ENCODE measurements at places on chromosomes 12 and 14.

DNA sequence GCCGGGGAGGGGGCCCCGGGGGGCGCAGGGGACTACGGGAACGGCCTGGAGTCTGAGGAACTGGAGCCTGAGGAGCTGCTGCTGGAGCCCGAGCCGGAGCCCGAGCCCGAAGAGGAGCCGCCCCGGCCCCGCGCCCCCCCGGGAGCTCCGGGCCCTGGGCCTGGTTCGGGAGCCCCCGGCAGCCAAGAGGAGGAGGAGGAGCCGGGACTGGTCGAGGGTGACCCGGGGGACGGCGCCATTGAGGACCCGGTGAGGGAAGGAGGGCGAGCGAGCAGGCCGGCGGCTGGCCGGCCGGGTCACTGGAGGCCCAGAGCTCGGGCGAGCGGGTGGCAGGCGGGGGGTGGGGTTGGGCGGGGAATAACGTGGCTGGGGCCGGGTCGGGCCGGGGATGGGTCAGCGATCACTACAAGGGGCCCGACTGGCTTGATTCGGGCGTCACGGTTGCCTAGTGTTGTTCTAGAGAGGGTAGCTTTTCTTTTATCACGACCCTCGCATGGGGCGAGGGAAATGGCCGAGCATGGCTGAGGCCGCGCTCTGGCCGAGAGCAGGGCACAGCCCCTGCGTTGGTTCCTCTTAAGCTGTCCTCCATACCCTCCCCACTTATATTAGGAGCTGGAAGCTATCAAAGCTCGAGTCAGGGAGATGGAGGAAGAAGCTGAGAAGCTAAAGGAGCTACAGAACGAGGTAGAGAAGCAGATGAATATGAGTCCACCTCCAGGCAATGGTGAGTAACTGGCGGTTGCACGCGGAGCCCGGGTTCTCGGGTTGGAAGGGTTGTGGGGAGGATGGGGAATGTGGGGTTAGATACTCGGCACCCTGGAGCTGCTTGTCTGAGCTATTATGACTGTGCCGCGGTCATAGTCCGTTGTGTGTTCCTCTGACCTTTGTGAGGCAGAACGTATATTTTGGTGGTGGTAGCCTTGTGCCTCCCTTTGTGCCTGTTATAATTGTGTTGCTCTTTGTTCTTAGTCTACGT lies 603 bp downstream of the PABPN1 start:
- DNase-seq: peak; percentile 21

DNA sequence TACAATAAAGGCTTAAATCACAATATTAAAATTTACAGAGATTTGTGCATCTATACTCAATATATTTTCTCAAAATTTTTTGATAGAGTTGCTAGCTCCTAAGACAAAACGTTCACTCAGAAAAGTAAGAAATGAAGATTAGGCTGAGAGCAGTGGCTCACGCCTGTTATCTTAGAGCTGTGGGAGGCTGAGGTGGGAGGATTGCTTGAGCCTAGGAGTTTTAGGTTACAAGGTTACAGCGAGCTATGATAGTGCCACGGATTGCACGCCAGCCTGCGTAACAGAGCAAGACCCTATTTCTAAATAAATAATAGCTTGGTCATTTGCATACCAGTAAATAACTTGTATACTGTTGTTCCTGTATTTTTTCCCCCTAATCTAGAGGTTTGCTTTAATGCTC lies 35.0 kb upstream of the CFL2 start:
- DNase-seq: no peak

DNA sequence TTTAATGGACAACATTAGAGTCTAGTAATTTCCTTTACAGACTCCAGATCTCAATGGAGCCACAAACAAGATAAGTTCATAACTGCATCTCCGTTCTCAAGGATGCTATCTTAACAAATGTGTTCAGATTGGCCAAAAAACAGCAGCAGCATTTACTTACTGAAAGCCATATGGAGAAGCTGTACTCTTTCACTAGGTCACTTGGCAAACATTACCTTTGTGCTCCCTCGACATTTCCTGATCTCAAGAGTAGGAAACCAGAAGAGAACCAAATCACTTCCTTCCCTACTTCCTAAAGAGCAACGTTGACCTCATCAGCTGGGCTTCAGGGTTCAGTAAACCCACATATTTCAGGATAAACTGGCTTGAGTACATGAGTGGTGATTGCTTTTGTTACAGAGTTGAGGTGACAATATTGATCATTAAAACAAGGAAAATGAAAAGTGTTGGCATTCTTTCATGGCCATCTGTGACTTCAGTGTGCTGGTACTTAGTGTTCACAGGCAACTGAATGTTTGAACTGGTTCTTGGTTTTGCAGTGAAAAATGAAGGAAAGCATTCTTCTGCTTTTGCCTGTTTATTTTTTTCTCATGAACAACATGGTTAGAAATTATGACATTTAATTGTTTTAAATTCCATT lies 449.6 kb downstream of the TMEM117 start:
- no peak for DNase-seq

GRCh38 chr12:109385339-109386058 lies 37.8 kb downstream of the MYO1H start:
- DNase-seq: peak; percentile 38

GRCh38 chr12:67386869-67387565 lies 117.9 kb downstream of the CAND1 start:
- DNase-seq: no peak

GRCh38 chr12:124667506-124668326 lies 100.3 kb upstream of the NCOR2 start:
- no peak for DNase-seq

DNA sequence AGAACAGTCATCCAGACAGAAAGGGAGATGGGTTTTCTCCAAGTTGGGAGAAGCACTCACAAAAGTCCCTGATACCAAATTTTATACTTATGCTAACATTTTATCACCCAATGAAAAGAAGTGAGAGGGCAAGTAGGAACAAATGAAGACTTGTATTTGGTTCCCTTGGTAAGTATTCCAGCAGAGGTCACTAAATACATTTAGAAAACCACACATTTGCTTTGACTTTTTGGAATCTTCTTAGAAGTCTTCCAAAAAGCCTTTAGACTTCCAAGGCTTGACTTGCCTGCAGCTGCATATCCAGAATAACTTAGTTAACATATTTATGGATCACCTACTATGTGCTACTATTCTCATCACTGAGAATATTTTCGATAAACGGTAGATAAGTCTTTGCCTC lies 3.1 kb upstream of the GYS2 start:
- peak; percentile 4 for DNase-seq

- no peak for DNase-seq
These were observed 1.0 kb downstream of the TMEM30B start for GRCh38 chr14:61280092-61280525.

DNA sequence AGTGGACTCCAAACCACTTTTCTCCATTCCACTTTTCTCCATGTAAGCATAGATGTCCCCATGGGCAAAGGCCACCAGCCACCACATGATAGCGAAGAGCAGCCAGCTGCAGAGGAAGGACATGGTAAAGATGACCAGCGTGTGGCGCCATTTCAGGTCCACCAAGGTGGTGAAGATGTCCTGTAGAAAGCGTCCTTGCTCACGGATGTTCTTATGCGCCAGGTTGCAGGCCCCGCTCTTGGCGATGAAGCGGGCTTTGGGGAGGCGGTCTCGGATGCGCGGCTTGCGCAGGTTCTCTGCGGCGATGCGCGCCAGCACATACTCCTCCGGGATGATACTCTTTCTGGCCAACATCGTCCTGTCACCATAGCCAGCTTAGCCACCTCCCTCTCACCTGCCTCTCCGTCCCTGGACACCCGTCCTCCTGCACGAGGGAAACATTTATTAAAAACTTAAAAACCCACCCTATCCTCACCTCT lies 1.2 kb downstream of the KCNJ8 start:
- peak; percentile 56 for DNase-seq

GRCh38 chr12:85569261-85569660 lies 266.9 kb downstream of the RASSF9 start:
- no peak for DNase-seq

DNA sequence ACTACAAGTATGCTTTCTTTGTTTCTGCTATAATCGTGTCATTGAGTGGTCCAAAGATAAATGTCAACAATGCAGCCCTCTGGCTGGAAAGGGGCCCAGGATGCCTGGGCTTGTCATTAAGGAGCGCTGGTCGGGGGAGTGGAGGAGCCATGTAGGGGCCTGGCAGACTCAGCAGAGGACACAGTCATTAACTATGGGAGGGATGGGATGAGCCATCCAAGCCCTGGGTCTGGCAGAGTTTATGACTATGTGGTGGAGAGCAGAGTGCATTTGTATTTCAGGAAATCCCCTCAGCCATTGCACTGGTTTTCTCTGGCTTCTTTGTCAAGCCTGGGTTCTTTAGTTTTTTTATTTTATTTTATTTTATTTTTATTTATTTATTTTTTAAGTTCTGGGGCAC lies 243.1 kb downstream of the C12orf75 start:
- DNase-seq: no peak

DNA sequence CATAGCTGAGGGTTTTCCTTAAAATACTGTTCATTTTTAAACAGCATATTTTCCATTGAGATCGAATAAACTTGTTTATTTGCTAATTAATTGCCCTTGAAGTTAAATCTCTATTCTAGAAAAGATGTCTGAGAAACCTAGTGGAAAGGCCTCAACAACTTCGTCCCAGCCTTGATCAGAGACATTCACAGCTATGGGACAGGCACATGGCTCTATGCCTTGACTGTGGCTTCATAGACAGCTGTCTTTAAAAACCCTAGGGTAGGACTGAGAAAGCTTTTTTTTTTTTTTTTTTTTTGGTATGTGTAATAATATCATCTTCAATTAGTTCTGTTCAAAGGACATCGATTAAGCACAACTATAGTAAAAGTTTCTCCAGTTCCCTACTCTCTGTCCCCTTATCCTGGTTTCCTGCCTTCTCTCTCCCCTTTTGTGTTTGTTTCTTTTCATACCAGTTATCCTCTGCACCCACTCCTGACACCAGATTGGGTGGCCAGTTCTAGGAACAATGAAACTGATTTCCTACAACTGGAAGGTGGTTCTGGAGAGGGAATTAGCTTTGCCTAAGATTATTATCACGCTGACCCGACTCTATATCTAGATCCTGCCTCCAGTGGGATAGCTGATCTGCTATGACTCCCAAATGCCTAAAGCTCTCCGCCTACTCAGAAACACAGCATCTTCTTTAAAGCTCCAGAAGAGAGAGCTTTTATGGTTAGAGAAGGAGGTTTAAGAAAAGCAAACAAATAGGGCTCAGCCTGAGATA lies 20.3 kb downstream of the SOCS2 start:
- DNase-seq: no peak

DNA sequence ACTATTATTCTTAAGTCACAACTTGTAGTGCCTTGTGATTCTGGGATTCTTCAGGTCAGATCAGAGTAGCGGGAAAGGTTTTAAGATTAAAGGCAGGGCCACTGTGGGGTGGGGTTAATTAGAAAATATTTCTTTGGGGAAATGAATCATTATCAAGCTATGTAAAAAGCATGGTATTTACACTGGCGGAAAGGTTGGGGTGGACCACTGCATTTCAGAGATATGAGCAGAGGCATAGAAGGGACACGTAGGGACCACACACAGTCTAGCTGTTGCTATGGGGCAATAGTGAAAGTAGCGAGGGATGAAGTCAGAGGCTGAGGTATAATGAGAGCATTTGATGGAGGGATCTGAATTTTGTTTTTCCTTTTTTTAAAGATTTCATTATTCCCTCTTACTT lies 31.7 kb upstream of the KCNH3 start:
- DNase-seq: no peak

DNA sequence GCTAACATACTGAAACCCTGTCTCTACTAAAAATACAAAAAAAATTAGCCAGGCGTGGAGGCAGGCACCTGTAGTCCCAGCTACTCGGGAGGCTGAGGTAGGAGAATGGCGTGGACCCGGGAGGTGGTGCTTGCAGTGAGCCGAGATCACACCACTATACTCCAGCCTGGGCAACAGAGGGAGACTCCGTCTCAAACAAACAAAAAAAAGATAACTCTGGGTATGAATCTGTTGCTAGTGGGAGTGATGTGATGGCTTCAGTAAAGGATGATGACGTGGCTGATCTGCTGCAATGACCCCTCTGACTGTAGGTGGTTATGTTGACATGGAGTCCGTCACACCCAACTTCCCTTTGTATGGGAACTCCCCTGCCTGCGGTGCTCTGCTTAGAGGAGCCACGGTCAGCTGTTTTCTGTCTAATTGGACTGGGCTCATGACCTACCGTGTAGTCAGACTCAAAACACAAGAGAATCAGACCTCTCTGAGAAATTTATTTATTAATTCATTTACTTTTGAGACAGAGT lies 59.1 kb upstream of the MED13L start:
- no peak for DNase-seq

DNA sequence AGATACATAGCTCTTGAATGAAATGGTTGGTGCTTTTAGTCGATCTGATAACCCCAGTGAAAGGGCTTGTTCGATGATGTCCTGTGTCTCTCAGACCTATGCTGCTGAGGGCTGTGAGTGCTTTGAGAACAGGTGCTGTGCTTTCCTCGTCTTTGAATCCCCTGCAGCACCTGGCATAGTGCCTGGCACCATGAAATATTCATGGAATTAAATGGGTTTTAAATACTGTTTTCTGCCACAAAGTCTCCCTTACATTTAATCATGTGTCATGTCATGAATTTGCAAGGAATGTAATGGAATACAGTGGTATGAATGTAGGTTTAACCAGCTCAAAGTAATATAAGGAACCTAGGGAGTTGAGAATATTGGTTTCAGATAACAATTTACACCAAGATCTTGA lies 220.5 kb upstream of the PRICKLE1 start:
- DNase-seq: peak; percentile 20

- no peak for DNase-seq
These were observed 132.8 kb upstream of the CCND2 start for GRCh38 chr12:4140581-4141301.
